ENCODE measurements at places on chromosomes 1 and 21.

DNA sequence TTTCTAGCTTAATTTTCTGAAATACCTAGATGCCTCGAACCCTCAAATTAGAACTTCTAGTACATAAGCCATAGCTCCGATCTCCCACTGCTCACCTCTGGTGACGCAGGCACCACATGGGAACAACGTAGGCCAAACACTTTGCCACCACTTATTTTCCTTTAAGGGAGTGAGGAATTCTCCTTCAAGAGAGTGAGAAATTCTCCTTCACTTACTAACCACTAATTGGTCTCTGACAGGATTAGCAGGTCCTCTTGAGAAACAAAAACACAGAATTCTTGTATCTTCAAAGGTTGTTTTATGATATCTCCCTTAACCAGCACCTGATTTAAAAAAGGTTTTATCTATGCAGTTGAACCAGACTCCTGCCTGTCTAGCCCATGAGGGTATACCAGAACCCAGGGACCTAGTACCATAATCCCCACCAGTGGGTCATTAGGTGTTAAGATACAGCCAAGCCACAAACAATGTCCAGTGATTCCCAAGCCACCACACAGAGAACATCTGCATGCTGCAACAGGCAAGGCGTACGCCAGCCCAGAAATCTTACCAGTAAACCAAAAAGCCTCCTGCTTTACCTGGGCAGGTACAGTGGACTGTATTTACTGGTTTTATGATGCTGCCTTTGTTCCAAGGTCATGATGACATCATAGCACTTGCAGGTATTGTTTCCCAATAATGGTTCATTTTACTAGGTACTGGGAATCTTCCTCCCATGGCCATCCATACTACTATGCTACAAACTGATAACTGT is 20.3 kb upstream of the CXADR start:
- no peak for DNase-seq

DNA sequence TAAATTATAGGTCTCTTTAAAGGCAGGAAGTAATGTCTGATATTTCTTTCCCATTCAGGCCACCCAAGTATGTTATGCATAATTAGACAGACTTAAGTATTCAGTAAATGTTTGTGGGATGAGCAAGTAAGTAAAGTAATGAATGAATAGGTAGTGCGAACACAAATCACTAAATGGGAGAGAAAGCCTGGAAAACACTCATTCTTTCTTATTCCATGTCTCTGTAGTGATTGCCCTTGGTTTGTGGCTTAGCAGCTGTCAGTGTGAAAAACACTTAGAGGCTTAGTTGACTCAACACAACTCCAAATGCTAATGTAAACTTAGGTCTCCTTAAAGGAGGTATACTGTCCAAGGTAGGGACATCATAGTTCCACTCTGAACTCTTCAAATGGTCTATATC is 182.5 kb downstream of the ZC3H11B start:
- DNase-seq = no peak

DNA sequence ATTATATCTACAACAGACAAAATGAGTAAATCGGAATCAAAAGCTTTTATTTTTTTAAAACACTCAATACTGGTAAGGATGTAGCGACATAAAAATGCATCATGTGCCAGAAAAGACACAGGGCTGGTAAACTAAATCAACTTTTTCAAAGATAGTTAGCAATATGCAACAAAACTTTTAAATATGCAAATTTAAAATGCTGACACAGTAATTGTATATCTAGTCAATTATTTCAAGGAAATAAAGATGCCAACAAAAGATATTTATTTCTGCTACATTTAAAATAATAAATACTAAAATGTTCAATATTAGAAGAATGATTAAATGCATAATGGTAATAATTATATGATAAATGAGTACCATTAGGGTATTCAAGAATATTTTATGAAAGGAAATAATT is 295.1 kb downstream of the SMYD3 start:
- no peak for DNase-seq

GRCh38 chr1:8698937-8699447 is 118.4 kb downstream of the RERE start:
- DNase-seq = no peak

GRCh38 chr1:89200663-89201062 is 1.9 kb upstream of the GBP4 start:
- no peak for DNase-seq

GRCh38 chr1:98211271-98211845 is 290.5 kb upstream of the DPYD start:
- no peak for DNase-seq

GRCh38 chr1:193284219-193284618 is 97.8 kb upstream of the B3GALT2 start:
- DNase-seq = no peak

GRCh38 chr1:75074831-75075395 is 59.3 kb upstream of the LHX8 start:
- no peak for DNase-seq

GRCh38 chr1:157117527-157118057 is 18.0 kb upstream of the ETV3L start:
- no peak for DNase-seq

DNA sequence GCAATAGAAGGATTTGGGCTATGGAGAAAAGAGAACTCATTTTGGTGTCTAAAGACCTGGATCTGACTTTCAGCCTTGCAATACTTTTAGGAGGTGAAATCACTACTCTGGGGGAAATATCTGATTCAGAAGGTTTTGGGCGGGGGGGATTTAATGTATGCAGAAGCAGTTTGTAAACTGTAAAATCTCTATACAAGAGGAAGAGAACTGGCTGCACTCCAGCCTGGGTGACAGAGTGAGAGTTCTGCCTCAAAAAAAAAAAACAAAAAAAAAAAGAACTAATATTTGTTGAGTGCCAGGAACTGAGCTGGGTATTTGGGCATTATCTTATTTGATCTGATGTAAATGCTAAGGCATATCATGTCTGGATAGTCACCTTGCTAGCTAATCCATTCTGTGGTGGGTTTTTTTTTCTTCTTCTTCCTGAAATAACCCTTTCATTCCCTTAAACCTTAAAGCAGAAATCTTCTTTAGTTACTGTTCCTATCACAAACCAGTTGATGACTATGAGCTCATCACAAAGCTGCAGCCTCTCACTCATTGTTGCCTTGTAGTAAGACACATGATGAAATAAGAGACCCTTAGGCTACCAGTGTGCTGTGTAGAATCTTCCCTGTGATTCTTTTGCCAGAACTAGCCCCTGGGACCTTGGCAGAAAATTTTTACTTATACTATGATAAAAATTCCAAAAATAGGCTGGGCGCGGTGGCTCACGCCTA is 35.6 kb upstream of the SLC16A1 start:
- DNase-seq = no peak

GRCh38 chr1:175206687-175207086 is 14.1 kb upstream of the KIAA0040 start:
- DNase-seq = no peak

- DNase-seq = no peak
Measured at GRCh38 chr1:180863158-180863775, 49.4 kb upstream of the KIAA1614 start.

GRCh38 chr1:244137276-244137675 is 86.2 kb downstream of the ZBTB18 start:
- DNase-seq = no peak

DNA sequence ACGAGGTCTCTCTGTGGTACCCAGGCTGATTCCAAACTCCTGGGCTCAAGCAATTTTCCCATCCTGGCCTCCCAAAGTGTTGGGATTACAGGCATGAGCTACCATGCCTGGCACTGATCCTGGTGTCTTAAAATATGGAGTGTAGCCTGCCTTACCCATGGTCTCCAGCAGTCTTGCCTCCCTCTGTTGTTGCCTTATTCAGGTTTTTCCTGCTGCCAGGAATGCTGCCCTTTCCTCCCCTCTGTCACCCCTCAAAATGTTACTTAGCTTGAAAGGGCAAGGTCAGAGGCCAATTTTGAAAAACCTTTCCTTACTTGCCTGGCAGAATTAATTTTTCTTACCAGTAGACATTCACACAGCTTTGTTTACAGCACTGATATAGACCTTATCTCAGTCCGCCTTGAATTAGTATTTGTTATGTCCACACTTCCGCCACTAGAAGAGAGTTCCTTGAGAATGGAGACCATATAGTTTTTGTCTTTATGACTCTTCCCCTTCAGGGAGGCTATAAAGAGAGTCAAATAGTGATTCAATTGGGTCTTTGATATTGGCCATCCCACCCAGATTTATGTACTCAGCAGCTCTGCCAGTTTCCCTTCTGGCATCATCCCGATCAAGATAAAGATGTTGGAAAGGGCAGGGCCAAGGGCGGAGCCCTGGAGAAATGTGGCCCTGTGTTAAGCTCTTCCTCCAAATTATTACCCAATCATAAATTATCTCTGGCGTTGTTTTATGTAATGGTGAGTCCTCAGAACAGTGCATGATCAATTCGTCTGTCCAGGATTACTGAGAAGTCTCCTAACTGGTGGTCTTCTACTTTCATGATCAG is 38.8 kb downstream of the C1orf21 start:
- no peak for DNase-seq

DNA sequence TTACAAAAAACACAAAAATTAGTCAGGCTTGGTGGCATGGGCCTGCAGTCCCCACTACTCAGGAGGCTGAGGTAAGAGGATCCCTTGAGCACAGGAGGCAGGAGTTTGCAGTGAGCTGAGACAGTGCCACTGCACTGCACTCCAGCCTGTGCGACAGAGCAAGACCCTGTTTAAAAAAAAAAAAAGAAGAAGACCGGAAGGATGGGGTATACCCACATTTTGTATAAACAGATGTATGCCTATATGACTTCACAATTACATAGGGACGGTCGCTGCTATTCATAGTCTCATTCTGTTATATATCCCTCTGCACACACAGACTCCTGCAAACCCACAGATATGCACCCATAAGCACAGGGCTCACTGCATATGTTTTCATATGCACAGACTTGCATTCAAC is 12.7 kb downstream of the LCK start:
- no peak for DNase-seq

- DNase-seq = no peak
Measured at GRCh38 chr1:61392409-61393242, 310.3 kb downstream of the NFIA start.

- DNase-seq = no peak
Measured at GRCh38 chr1:179589509-179589908, 2.1 kb upstream of the TDRD5 start.

- no peak for DNase-seq
Measured at GRCh38 chr1:172398193-172398592, 22.3 kb upstream of the C1orf105 start.

DNA sequence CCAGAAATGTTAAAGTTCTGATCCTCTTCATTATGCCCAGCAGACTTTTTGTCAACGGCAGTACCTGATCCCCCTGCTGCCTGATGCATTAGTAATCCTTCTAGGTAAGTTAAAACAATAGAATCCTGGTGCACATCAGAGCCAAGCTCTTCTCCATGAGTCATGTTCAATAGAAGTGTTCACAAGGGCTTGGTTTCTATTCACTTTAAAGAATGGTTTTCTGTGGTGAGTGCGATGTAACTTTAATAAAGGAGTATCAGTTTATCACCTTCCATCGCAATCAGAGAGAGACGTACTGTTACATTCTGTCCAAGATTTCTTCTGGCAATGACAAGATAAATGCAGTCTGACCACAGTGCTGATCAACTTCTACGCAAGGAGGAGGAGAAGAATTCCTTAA is 96.8 kb downstream of the NRIP1 start:
- no peak for DNase-seq

GRCh38 chr1:167774710-167775109 is 52.9 kb downstream of the MPZL1 start:
- DNase-seq = no peak

GRCh38 chr1:179143322-179143721 is 61.5 kb downstream of the TOR3A start:
- DNase-seq = no peak

- no peak for DNase-seq
Measured at GRCh38 chr1:44571712-44572571, 102.3 kb downstream of the TMEM53 start.

DNA sequence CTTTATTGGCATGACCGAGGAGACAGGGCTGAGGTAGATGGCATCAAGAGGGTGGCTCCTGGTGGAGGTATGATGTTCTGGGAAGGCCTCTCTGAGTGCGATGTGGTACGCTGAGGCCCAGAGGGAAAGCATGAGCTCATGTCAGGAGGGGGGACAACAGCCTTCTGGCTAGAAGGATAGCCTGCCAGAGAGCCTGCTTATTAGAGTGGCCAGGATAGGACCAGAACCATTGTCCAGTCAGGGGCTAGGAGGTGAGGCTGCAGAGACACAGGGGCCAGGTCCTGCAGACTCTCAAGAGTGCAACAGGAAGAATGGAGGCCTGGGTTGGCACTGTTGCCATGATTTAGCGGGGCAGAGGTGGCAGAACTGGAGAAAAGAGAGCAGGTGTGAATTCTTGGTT is 7.3 kb downstream of the ADARB1 start:
- no peak for DNase-seq

GRCh38 chr1:87129606-87130005 is 199.1 kb upstream of the LMO4 start:
- no peak for DNase-seq

DNA sequence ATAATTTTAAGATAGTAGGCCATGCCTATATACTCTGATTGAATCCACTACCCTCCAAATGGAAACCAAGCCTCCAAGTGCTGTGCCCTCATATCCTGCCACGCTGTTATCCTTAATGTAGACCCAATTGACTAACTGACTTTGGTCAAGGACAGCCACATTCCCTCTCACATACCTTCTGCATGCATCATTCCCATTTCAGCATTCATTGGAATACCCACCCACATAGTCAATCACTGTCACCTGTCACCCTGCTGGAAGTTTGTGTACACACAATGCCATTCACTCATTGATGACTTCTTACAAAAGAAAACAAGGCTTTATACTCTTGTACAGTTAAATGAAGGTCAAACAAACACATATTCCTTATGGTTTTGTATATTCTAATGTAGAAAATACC is 221.1 kb upstream of the PBX1 start:
- DNase-seq = no peak

DNA sequence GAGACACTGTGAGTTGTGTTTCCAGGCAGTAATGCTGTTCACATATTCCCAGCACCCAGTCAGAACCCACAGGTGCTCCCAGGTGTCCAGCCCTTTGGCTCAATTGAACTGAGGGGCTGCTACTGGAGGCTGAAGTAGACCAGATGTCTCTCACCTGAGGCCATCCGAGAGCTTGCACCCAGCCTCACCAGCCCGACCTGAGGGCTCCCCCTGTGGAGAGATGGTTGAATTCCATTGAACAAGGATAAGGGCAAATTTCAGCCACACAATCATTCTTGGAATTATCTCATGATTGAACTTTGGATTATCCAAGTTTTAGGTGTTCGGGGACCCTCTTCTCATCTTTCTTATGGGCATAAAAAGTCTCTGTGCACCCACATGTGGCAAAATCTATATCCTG is 52.1 kb downstream of the OBSCN start:
- DNase-seq = no peak

All from stimulated activated CD8-positive, alpha-beta memory T cell treated with anti-CD3 and anti-CD28 coated beads, Interleukin-4, amount 100 ng/mL, for 1 hour (primary cell).